ENCODE measurements at places on chromosomes 12 and 14. TPM values are rescaled to one million over a fixed set of nuclear protein-coding genes. Genes with fewer than 3 reads are reported as not detected.

DNA sequence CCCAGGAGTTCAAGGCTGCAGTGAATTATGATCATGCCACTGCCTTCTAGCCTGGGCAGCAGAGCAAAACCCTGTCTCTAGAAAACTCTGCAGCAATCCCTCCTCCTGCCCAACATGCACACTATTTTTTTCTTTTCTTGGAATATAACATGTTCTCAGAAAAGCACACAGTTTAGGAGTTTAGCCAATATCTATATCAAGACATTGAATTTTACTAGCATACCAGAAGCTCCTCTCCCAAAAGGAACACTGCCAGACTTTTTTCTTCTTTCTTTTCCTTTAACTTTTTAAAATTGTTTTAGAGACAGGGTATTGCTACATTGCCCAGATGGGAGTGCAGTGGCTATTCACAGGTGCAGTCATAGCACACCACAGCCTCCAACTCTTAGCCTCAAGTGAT lies 107.1 kb upstream of the AEBP2 start:
- DNase-seq: no peak
- no peak overlapping the region for H3K27ac ChIP-seq
- H3K4me3 ChIP-seq: no peak overlapping the region
- no peaks in the 10 kb centered on the region for H3K27me3 ChIP-seq

- no peaks in the 10 kb centered on the region for H3K4me1 ChIP-seq
- DNase-seq: no peak
- no peak overlapping the region for H3K27ac ChIP-seq
- no peak overlapping the region for H3K4me3 ChIP-seq
- H3K27me3 ChIP-seq: no peaks in the 10 kb centered on the region
- H3K36me3 ChIP-seq: no peaks in the 10 kb centered on the region
These were observed 123.4 kb upstream of the CPSF6 start for GRCh38 chr12:69115951-69116350.

Gene BEGAIN
- total RNA-seq: 2.5 TPM

Gene KRT75
- total RNA-seq: not detected

Data from prostate gland (tissue), 2 donors.